G401 (cell line): ENCODE measurements at places on chromosomes 4 and X.

DNA sequence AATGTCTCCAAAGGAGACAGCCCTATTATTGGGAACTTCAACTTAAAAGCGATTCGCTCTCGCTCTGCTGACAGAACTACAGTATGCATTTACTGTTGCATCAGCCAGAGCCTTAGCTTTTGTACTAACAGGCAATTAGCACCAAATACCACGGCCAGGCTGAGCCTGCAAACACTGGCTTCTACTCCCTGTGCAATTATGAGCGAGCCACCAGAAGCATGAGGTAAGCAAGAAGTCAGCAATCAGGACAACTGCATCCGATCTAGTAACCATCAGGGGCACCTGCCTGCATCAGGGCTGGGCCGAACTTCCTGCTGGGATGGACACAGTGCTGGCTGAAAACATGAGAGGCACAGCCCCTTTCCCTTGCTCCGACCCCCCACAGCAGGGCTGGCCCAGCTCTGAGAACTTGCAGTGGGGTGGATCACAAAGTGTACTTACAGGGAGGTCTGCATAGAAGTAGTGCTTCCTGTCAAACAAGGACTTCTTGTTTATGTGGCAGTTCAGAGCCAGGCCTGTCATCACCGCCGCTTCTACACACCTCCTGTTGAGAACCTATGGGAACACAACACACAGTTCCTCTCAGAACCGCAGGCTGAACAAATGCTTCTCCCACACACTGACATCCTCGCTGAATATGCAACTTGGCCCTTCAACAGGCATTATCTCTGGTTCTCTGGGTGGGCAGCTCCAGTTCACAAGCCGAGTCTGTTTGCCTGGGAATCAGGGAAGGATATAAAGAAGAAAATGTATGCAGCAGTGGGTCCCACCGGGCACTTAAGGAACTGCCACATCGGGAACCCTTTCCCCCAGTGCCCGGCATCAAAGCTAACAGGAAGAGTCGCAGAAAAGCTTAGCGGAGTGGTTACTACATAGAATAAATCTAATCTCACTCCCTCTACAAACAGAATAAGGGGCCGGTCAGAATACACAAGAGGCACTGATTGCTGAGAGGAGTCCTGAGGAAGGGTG lies 41.5 kb downstream of the GATB start:
- DNase-seq, result peak; percentile 39

DNA sequence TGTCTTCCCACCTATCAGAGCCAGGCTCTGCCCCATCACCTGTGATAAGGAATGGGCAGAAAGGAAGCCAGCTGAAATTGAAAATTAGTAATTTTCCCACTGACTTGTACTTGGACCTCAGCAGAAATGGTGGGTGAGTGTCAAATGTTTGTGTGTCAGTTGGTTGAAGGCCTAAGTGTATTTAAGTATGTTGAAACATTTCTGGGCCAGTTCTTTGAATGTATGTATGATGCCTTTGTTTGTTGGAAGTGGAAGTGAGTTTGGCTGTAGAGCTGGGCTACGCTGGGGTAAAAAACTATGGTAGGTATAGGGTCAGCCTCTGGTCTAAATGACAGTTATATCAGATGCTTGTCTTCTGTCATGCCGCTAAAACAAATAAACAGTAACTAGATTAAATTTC lies 27.7 kb downstream of the JADE1 start:
- no peak for DNase-seq

- no peak for DNase-seq
These were observed 282.4 kb upstream of the GPC4 start for GRCh38 chrX:133697656-133698055.

DNA sequence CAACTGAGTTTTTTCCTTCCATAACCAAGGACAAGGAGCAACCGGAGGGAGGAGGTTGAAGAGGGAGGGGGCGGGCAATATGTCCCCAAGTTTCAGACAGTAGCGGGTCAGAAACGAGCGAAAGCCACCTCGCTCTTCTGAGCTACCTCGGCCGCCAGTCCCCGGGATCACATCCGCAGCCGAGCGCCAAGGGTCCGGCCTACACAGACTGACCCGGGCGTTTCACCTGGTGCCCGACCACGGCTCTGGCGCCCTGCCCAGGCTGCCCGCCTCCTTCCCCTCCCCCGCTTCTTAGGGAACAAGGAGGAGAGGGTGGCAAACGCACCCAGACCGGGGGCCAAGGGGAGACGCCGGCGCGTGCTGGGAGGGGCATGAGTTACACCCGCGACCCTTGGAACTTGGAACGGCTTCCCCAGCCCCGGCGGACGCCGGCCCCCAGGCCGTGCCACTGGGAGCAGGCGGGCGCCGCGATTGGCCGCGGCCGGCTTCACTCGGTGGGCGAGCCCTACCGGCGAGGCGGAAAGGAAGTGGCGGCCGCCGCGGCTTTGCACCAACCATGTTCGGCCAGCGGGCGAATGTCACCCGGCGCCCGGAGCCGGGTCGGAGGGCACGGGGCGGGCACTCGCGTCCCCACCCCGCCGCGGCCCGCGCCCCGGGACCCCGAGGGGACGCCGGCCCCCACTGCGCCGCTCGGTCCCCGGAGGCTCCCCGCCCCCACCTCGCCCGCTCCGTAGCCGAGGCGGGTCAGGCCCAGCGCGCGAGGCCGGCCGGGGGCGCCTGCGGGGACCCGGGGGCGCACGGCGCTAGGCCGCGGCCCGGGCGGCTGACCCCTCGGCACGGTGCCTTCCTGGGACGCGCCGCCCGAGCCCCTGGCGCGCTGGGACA lies 1.5 kb downstream of the IRF2 start:
- peak; percentile 61 for DNase-seq

DNA sequence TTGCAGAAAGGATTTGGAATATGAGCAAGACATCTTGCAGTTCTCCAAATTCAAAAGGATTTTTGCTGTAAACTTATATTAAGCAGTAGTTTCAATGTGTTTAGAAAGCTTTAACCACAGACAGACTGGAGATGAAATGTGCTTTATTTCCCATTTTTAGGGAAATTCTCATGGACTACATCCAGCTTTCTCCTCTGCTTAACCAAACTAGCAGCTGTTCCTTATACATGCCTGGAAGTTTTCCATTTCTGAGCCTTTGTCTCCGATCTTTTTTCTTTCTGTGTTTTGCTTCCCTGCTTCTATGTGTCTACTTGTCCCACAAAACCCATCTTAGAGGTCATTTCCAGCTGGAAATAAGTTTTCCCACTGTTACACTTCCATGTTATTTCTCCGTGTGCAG lies 41.6 kb downstream of the TMA16 start:
- peak; percentile 52 for DNase-seq

DNA sequence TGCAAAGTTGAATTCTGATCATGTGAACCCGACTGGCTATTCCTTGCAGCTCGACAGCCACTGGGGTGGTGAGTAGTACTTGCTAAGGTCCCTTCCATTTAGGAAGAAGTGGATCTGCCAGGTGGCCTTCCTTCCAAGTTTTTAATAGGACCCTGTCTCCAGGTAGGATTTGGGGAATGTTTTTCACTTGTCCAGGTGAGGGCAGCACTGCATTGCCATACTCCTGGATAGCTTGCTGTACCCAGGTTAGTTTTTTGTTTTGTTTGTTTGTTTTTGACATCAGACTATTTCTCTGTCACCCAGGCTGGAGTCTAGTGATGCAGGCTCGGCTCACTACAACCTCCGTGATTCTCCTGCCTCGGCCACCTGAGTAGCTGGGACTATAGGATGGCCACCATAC lies 29.8 kb downstream of the SAGE1 start:
- DNase-seq, result no peak

DNA sequence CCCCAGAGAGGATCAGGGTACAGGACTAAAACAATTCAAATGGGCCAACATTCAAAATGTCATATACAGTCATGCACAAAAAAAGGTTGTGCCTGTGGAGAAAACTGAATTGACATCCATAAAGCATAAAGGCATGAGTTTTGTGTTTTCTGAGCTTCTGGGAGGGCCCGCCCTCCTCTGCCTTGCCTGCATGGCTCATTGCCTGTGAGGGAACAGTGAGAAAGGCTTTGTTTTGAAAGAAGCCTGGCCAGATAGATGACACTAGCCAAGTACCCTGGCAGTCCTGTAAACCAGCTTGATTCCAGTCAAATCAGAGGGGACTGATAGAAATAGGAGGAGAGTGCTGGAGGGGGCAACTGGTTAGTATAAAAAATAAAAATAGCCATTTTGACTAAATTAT lies 194.3 kb downstream of the KIT start:
- DNase-seq, result no peak

DNA sequence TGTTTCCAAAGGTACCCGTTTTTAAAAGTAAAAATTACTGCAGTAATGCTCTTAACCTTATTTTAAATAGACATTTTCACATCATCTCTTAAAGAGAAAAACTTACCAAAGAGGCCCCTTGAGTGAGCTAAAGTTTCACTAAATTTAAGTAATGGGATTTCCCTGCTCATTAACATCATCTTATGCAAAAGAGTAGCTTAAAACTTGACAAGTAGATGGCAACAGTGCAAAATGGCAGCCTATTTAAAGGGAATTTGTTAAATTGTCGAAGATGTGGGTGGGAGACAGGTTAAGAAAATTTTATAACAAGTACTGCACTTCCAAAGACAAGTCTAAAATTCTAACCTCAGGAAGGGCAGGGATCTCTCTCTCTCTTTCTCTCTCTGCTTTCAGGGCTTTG lies 271.7 kb upstream of the LDB2 start:
- DNase-seq, result no peak

- DNase-seq, result no peak
These were observed 82.9 kb upstream of the PNPLA4 start for GRCh38 chrX:8010105-8010504.

DNA sequence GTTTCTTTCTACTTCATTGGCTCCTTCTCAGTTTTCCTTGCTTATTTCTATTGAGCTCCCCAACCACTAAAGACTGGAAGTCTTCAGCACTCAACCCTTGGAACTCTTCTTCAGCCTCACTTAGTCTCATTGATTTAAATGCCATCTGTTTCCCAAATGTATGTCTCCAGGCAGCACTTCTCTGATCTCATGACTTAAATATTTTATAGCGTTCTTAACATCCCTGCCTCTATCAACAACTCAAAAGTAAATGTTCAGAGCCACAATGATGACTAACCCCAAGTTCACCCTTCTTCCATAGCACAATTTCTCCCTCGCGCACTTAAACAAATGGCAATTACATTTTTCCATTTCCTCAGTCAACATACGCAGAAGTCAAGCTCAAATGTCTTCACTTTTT lies 1393.3 kb downstream of the ARAP2 start:
- DNase-seq, result no peak

GRCh38 chr4:153502584-153502983 lies 36.4 kb downstream of the TMEM131L start:
- no peak for DNase-seq

DNA sequence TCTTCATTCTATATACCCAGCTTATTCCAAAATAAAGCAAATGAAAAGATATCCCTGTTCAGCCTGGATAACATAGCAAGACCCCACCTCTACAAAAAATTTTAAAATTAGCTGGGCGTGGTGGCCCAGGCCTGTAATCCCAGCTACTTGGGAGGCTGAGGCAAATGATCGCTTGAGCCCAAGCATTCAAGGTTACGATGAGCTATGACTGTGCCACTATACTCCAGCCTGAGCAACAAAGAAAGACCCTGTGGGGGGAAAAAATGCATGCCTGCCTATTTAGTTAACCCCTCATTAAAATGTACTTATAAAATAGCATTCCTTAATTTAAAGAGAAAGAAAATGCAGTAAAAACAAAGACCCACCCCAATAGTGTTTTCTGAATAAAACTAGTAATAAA lies 9.3 kb downstream of the PRSS12 start:
- no peak for DNase-seq

DNA sequence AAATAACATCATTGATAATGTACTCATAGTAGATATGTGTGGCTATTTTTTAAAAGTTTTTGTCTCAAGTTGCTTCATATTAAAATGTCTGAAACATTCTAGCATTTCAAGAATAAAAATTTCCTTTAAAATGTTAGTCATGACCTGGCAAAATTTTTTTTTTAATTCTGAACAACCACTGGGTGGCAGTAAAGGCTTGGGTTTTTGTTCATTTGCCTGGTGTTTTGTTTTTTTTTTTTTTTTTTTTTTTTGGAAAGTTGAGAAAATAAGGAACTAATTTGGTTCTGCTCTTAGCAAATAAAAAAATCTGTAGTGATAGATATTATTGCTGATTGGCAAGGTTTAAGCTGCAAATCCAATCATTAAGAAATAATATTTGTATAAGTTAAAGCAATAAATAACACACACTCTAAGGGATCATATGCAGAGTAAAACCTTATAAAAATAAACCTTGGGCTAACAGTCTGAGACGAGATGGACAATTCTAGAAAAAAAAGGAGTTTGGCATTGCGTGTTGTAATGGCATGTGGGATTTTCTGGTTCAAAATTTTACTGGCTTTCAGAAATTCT lies 81.4 kb downstream of the CEP44 start:
- peak; percentile 13 for DNase-seq

GRCh38 chrX:46179748-46180147 lies 365.5 kb downstream of the ZNF674 start:
- DNase-seq, result no peak

GRCh38 chr4:68872643-68873502 lies 57.1 kb downstream of the UGT2B10 start:
- no peak for DNase-seq

DNA sequence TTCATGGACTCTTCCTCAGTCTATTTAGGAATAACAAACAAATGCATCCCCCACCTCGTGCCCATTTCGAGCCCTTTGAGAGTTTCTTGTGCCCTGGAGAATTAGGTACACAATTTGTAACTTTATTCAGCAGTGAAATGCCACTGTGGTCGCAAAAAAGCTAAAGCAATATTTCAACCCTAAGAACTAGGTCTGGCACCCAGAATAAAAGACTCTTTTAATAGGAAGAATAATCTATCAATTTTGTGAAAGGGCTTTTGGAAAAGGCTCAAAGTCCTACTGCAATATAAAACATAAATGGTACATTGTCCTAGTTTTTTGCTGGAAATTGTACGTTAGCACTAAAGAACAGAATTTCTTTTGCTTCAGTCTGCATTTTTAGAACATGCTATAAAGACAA lies 304.6 kb upstream of the TENM3 start:
- DNase-seq, result no peak

DNA sequence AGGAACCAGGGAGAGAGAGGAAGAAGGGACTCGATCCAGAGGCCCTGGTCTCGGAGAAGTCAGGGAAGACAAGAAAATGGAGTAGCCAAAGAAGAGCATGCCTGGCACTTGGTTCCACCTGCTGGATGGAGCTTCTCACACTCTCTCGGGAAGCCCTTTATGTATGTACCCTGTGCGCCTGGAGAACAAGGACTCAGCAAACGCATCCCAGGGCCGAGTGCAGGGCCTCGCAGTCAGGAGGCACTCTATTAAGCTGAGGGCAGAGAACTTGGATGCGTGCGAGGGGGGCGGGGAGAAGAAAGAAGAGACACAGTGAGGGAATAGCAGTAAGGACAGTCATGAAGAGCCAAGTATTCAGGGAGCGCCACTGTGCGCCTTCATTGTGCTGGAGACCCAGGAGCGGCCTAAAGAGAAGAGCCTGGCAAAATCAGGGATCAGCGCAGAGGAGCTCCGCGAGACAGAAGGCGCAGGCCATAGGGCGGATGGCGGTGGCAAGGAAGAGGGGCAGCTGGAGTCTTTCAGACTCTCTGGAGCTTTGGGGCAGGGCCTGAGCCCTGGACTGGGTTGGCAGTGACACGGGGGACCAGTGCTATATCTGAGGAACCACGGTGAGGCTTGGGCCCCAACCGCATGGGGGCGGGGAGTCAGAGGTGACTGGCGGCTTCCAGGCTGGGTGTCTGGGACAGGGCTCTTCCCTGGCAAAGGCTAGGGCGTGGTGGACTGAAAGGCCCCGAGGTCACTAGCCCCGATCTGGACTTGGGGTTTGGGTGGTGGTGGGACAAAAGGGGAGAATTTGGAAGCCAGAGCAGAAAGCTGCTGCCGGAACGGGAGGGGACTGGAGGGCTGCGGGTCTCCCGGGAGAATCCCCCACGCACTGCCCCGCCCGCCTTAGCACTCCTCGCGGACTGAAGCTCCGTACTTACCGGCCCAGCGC lies 1.9 kb upstream of the SEPTIN6 start:
- DNase-seq, result peak; percentile 10
